ENCODE measurements at places on chromosomes 5 and 9. TPM values are rescaled to one million over a fixed set of nuclear protein-coding genes. Genes with fewer than 3 reads are reported as not detected.

DNA sequence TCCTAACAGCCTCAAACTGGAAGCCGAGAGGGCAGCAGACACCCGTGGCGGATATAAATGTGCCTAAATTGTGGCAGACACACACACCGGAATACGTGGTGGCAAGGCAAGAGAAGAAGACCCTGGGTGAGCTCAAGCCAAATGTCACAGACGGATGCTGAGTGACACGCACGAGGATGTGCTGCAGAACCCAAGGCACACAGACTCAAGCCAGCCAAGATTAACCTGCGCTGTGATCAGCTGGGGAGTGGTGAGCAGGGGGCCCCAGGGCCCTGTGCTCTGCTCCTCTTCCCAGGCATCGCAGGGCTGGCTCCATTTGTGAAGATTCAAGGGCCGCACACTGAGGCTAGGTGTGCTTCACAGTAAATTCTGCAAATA lies 16.4 kb downstream of the SEMA4D start:
- DNase-seq = no peak

DNA sequence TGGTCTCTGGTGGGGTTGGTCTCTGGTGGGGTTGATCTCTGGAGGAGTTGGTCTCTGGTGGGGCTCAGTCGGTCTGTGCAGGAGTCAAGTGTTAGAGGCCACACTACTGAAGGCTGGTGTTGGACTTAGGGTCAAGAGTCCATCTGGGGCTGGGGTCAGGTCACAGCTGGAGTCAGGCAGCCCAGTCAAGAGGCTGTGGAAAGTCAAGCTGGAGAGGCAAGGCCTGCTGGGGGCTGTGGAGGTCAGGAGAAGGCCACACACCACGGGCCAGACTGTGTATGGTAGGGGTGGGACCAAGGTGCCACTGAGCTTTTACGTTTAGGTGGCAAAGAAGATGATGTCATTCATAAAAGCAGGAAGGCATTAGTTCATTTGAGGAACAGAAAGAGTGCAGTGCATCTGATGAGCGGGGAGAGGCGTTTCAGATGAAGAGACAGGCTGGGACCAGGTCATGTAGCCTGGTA lies 16.7 kb upstream of the CD74 start:
- no peak for DNase-seq

DNA sequence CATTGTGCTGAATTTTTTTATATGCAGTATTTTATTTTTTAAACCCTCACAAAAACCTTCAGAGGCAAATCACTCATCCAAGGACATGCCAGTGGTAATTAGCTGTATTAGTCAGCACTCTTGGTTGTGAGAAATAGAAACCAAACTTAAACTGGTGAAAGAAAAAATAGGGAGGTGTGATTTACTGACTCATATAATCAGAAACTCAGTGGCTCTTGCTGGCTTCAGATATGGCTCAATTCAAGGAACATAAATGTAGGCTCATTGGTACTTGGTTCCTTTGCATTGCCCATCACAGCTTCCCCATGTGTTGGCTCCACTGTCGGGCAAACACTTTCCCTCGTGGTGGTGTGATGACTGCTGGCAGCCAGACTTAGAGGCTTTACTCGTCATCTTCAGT lies 497.2 kb downstream of the MAT2B start:
- DNase-seq = peak; percentile 8

GRCh38 chr5:125197321-125197720 lies 450.9 kb upstream of the ZNF608 start:
- no peak for DNase-seq

DNA sequence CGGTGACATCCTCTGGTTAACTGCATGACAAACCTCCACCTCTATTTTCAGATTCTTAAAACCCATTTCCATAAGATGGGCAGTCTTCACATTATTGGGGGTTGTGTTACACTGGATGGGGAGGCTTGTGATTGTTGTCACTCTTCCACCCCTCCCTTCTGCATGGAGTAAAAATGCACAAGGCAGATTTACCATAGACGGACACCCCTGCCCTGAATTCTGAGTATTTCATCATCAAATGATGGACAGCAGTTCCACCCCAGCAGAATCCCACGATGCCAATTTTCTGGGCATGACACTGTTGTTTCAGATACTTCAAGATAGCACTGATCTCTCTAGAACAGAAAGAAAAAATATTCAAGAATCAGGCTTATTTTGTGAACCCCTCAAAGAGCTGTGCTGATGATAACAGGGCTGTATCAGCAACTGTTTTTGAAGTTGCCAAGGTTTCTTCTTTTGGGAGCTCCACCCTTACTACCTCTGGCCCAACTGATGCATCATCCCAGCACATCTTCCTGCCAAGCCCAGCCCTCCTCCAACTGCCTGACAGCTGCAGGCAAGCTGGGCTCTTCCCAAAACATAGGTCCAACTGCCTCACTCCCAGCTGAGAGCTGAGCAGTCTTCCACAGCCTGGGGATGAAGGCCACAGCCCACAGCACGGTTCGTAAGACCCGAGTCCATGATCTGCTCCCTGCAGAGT lies 21.4 kb downstream of the CMBL start:
- no peak for DNase-seq

DNA sequence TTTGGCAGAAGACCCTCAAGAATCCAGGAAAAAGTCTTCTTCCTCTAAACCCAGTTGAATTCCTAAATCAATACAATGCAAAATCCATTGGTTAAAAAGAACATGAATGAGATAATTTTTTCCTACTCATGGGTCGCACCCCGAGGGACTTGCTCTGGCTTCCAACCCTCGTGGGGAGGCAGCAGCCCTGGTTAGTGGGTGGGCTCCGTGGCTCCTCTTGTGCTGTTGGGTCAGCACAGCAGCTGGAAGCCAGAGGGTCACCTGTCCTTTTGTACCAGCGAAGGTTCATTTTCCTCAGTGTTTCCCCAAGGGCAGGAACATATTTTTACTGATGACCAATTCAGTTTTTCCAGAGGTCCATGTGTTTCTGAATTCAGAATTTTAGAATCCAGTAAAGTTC lies 120.6 kb upstream of the S1PR3 start:
- no peak for DNase-seq

DNA sequence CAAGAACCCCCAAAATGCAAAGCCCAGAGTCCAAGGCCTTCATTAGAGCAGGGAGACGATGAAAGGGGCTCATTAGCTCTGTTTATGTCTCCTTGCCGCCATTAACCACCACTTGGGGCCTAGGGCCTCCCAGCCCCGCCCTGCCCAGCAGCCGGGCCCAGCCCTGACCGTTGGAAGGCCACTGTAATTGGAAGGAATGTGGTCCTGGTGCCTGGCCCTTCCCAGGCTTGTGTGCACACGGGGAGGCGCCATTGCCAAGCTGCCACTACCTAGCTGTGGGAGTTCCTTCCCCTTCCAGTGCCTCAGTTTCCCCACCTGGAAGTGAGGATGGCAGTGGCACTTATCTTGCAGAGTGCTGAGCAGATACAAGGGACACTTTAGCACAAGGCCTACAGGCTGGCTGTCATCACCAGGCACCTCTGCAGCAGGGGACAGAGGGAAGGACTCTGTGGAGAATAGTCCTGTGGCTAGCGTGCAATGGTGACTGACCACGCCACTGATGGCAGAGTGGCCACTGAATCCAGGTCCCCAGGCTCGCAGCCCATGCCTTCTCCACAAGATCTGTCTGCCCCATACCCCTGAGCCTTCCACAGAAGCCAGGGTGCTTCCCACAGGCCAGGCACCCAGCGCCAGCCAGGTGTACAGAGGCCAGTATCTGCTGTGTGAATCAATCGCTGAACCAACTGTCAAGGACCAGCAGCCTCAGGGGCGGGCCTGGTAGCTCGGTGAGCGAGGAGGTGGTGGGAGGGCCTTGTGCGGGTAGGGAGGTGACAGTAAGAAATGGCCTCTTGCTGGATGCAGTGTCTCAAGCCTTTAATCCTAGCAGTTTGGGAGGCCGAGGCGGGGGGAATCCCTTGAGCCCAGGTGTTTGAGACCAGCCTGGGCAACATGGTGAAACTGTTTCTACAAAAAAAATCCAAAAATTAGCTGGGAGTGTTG lies 20.8 kb downstream of the GBGT1 start:
- DNase-seq = no peak

DNA sequence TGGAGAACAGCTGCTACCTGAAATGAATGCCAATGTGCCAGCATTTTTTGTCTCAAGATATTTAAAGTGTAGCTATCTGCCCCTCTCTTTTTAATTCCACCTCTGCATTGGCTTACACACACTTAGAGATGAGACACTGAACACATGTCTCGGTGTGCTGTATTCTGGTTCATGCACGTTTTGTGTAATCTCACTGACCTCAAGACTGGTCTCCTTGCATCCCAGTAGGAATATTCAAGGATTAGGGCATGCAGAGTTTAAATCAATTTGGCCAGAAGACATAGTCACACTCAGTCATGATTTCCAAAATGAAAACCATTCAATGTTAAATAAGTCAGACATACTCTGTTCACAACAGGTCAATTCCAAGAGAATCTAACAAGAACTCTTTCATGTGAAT lies 561.8 kb upstream of the TUSC1 start:
- no peak for DNase-seq

GRCh38 chr9:133484671-133485437 lies 6.0 kb upstream of the SLC2A6 start:
- DNase-seq = no peak

DNA sequence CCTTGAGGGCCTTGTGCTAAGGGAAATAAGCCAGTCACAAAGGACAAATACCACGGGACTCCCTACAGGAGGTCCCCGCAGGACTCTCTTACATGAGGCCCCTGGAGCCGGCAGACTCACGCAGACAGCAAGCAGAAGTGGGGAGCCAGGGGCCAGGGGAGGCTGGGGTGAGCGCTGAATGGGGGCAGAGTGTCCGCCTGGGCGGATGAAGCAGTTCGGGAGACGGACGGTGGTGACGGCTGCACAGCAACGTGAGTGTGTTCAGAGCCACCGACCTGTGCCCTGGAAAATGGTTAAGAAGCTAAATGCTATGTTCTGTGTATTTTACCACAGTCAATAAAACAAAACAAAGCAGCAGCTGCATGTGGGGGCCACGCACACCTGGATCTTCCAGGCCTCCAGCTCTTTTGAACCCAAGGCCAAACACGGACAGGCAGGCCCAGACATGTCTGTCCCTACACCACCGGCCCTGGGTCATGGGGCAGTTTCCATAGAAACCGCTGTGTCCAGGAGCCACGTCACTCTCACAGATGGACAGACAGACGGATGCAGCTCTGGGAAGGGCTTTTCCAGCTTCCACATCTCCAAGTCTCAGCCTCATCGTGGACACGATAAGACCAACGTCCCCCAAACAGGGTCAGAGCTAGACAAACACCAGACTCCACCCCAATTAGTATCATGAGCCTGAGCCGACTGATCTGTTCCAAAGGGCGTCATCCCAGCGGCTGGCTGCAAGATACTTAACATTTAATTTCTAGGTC lies 103.9 kb downstream of the VAV2 start:
- DNase-seq = no peak

DNA sequence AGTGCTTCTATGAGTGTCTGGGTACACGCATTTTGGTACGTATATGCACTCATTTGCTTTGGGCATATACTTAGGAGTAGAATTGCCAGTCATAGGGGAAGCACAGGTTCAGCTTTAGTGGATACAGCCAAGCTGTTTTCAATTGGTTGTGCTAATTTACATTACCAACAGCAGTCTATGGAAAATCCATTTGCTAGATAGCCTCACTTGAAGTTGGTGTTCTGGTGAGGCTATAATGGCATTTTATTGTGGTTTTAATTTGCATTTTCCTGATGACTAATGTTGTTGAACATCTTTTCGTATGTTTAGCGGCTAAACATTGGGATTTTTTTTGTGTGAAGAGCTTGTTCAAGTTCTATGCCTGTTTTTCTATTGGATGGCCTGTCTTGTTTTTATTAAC lies 76.8 kb upstream of the ANKH start:
- no peak for DNase-seq

- DNase-seq = peak; percentile 59
These were observed at the start of gene AQP3 for GRCh38 chr9:33446946-33447798. Gene AQP3 (minus strand): TSS chr9:33447593. CDS start chr9:33447530, 63 bp downstream.

GRCh38 chr5:158709279-158709678 lies 390.4 kb downstream of the EBF1 start:
- no peak for DNase-seq

The NMUR2 gene
- total RNA-seq = not detected

The NUTM2F gene
- not detected for total RNA-seq

The BTNL3 gene
- not detected for total RNA-seq

The LECT2 gene
- total RNA-seq = not detected

The AIF1L gene
- total RNA-seq = 26.4 TPM

The TTC39B gene
- 6.7 TPM for total RNA-seq

The TRMT10B gene
- 2.0 TPM for total RNA-seq

The SLC23A1 gene
- total RNA-seq = not detected

The PTGES gene
- total RNA-seq = 0.51 TPM

All from dermis blood vessel endothelial cell (primary cell).